Frontal cortex (tissue), 4 donors: ENCODE measurements at places on chromosomes 11 and 22.
A peak's percentile ranks its signal among the peaks of the same experiment; 100 is the strongest.

DNA sequence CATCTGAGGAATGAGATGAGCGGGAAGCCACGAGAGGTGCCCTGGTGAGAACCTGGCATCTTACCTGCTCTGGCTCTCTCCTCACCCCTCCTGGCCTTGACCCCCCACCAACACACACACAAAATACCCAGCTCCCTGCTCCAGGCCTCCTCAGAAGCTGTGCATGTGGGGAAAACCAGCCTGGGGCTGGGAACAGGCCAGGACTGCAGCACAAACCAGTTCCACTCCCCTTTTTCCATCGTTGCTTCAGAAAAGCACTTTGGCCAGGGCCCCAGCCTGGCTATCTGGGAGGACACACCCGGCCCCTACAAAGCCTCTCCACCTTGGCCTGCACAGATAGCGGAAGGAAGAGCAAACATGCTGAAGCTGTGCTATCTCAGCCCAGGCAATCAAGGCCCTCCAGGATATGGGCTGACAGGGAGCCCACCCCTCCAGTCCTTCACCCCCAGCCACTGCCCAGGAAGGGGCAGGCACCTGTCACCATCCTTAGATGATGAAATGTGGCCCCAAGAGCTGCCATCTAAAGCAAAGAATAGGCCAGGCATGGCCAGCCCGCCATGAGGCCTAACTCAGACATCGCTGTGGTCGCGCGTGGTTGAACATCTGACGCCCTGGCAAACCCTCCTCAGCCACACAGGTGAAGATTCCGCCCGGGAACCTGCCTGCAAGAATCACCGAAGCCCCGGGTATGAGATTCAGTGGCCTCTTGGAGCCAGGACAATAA, 35.4 kb downstream of the PISD start:
- no peak for DNase-seq

DNA sequence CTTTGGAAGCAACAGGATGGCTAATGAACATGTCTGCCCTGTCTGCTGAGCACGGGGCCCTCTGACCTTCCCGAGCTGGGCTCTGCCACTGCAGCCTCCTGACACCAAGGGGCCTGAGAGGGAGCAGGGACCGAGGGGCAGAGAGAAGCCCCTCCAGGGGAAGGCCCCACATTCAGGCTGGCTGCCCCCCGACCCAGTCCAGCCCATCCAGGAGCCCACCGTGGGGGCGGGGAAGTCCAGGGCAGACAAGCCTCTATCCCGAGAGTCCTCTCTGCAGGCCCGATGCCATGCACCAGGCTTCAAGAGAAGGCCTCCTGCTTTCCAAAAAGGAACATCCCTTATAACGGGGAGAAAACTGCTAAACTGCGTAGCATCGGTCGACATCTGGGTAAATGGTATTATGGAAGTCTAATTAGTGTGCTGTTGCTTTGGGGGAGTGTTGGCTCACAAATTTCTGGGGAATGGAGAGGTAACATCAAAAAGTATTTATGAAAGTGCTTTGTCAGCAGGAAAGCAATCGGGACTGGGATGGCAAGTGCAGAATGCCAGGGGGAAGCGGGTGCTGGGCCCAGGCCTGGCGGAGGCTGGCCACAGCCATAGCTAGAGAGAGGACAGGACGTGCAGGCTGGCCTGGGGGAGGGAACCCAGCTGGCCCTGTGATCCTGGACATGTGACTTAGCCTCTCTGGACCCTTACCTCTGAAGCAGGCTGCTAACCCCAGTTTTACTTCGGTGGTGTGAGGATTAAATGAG, 5.3 kb upstream of the SHISAL1 start:
- DNase-seq, result no peak

DNA sequence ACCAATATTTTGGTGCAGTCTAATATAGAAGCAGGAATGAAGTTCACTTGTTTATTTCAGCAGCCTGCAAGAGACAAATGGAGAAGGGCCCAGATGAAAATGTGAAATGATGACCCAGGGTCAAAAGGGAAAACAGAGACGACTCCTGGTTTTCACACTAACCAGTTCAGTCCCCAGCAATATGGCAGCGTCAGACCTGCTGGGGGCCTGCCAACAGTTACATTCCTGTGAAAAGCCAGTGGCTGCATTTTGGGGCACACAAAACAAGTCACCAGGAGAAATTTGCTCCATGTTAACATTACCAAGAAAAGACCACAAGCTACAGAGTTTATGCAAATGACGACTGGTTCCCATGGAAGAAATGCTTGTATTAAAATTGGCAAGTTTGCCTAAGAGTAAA, 80.2 kb downstream of the CCDC34 start:
- DNase-seq, result no peak

DNA sequence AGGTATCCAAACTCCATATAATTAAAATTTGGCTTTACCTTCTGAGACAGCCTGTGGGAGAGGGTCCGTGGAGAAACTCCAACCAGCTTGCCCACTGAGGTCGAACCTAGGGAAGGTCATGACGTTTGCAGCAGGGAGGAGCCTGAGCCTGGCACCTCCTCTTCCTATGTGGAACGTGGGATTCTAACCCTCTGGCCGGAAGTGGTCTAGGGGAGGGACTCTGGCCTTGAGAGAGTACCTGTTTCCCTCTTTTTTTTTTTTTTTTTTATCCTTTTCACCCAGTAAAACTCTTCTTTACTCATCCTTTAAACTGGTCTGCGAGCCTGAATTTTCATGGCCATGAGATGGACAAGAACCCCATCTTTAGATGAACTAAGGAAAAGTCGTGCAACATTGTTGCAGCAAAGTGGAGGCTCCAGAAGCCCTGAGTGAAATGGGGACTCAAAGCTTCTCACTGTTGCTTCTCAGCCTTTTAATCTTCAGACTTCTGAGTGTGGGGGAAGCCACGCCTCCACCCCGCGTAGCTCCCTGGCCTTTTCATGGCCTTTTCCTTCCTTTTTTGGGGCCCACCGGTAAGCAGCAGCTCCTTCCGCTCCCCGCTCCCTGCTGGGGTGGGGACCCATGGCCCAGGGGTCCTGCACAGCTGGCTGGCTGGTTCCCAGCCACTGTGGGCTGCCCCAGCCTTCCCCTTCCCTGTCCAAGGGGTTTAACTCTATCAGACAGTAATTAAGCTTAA, 1359.9 kb downstream of the LRRC4C start:
- DNase-seq, result no peak

GRCh38 chr22:28029201-28029948, 110.3 kb upstream of the PITPNB start:
- DNase-seq, result no peak

DNA sequence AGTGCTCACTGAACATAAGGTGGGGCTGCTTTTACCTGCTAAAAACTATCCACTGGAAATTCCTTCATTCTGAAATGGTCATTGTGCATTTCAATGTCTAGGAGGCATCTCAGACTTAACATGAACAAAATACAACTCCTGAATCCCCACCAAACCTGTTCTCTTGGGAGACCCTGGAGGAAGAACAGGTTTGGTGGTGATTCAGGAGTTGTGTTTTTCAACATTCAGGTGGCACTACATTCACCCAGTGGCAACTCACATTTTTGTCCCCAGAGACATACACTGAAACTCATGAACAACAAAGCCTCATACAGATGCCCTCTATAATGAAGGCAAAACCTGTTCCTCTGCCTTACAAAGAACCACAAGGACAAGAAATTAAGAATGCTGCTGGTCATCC, 64.3 kb upstream of the CYP2D6 start:
- DNase-seq, result no peak

DNA sequence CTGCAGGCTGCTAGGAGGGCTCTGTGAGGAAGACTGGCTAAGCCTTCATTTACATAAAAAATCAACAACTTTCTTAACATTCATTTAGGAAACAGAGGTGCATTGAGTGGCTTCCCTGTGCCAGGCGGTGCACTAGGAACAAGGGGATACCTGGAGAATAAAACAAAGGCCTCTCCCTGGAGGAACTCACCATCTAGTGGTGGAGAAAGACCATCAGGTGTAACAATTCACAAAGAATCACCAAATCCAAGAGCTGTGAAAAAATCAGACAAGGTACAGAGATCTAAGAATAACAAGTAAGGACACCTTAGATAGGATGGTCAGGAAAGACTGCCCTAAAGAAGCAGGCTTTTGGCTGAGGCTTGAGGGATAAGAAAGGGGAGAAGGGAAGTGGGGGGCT, 40.3 kb downstream of the CSNK2A3 start:
- no peak for DNase-seq

DNA sequence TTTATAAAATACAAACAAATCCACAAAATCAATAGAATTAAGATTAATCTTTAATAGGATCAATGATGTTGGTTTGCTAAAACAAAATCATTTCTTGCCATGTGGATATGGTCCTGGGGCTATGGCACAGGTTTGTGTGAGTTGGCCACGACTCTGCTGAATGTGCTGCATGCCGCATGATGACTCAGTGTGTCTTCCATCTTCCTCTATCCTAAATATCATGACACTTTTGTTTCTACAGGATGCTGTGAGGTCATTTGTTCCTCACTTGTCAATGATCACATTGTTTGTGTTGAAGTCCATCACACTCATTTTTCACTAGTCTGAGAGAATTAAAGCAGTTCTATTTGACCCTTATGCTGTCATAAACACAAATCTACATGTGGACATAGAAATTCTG, 167.2 kb upstream of the ZBED5 start:
- DNase-seq, result no peak

DNA sequence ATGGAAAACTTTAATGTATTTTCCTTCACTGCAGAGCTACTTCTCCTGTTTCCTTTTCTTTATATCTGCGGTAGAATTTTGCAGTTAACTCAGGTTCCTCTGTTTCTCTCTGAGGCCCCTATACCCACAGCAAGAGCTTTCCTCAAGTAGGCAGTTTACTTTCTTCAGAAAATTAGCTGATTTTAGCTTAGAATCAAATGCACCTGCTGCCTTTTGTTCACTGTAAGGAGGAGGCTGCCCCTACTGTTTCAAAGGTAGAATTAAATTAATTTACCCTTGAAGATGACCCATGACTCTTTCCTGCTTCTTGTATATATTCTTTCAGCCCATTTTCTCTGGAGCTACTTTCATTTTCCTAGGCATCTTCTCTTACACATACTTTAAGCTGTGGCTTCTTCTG, 68.7 kb upstream of the GDPD4 start:
- DNase-seq, result no peak

- no peak for DNase-seq
Measured at GRCh38 chr11:64655941-64656601, 65.1 kb downstream of the SLC22A12 start.

DNA sequence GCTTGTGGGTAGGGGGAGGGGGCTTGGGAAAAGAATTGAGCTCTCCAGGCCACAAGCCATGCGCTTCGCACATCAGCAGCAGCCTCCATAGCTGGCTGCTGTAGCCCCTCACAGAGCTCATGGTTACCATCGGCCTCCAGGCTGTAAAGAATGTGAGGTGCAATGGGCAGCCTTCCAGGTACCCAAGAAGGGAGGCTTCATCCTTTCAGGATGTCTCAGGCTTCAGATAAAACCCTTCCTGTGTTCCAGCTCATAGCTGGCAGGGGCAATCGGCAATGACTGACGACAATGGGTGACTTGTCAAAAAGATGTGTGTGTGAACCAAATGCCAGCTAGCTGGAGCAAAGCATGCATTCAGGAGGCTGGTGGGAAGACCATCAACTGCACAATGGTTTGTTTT, 102.0 kb downstream of the TIMP3 start:
- no peak for DNase-seq

- DNase-seq, result no peak
Measured at GRCh38 chr22:46531581-46532175, 5.7 kb downstream of the CELSR1 start.

DNA sequence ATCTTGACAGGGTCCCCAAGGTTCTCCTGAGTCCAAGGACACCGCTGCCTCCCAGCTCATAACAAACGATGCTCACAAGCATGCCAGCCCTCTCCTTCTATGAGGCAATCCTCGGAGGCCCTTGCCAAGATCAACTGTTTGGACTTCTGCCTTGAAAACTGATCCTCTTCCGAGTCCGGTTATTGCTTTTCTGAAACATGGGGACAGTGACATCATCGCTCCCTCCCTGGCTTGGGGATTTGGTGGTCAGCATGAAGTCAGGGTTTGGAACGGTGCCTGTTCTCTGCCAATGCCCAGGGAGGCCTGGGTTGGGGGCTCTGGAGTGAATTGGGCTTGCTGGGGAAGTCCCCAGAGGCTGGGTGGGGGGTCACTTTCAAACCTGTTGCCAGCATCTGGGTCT, 149.3 kb downstream of the FBXO7 start:
- no peak for DNase-seq

GRCh38 chr11:61533039-61533375, 24.5 kb downstream of the LRRC10B start:
- no peak for DNase-seq

- DNase-seq, result no peak
Measured at GRCh38 chr11:1642288-1643145, 12.9 kb downstream of the KRTAP5-5 start.

- DNase-seq, result no peak
Measured at GRCh38 chr11:15535414-15535813, 420.7 kb downstream of the INSC start.

GRCh38 chr11:109019342-109019936, 354.6 kb downstream of the DDX10 start:
- no peak for DNase-seq

DNA sequence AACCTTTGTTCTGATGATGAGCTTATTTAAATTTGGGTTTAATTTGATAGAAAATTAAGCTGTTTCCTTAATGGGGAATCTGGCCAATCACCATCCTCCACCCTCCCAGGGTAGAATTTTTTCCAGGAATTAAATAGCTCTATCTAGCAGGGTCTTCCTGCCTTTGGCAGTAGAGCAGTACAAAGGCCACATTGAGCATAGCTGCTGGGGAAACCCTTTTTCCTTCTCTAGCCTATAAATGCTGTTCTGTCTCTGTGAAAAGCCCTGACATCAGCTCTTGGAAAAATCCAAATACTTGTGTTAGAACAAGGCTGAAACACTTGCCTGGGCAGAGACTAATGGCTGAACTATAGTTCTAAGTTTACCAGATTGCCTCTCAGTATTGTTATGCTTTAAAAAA, 55.1 kb downstream of the ARHGEF12 start:
- peak; percentile 13 for DNase-seq

DNA sequence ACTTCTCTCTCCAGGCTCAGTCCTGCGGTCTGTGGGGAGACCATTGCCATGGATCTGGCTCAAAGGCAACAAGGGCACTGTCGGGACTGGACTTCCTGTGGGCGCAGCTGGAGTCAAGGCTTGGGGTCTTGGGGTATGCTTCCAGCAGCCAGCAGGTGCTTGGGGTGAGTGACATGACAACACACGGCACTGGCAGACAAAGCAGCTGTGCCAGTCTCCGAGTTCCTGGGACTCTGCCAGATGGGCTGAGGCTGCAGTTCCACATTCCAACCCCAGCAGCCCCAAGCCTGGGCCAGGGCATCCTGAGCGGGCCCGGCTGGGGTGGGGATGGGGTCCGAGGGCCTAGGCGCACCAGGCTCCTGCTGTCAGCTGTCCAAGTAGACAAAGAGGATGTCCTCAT, 12.3 kb downstream of the GUCD1 start:
- DNase-seq, result no peak

DNA sequence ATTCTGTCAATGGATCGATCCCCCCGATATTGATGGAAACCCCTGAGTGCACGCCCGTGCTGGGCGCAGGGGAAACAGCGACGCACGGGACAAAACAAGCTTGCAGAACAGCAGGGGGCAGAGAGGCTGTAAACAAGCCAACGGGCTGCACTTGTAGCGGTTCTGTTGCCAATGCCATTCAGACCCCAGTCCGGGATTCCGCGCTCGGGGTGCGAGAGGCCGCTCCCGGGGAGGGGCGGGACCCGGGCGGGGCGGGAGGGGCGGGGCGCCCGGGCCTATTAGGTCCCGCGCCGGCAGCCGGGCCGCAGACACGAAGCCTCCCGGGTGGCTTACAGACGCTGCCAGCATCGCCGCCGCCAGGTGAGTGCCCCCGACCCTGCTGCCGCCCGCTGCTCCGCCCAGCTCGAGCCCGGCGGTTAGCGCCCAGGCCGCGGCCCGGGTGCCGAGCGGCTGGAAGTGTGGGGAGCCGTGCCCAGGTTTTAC, at the start of gene BIK:
Gene BIK, plus strand, starts transcription at position 307 of the 483 bp plus-strand sequence. CDS start 13,273 bp downstream, outside the sequence.
- DNase-seq, result no peak
